Jurkat, Clone E6-1 (cell line): ENCODE measurements at places on chromosomes 11 and 22.

- no peak for DNase-seq
These were observed 15.0 kb downstream of the SLC35E4 start for GRCh38 chr22:30650508-30651116.

DNA sequence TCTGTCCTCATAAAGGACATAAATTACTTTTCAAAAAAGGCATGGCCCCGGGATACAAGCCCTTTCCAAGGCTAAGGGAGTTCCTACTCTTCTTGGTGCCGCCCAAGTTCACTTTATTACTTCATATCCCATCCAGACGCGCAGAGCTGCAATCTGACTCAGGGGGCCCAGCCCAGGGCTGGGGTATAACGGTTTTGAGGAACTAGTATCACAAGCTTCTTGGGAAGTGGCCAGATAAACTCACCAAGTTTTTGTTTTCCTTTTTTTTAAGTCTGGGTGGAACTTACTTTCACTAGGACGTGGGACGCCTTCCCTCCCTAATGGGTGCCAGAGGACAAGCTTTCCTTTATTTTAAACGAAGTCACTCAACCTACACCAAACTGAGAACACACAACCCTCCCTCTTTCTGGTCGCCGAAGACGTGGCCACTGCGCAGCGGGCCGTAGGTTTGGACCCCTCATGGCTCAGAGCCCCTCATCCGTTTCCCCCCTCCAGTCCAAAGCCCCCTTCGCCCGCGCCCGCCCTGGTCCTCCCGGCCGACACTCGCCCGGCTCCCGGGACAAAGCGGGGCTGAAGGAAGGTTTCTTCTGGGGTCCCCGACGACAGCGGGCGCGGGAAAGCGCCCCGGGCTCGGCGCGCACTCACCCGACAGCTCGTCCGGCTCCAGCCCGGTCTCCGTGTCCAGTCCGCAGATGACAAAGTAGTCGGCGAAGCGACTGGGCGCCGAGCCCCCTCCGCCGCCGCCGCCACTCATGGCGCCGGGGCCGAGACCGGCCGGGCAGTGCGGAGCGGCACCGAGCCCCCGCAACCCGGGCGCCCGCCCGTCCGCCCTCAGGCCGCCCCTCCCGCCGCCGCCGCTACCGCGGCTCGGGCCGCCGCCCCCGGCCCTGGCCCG is 587 bp downstream of the DENND5A start:
- DNase-seq, result no peak

GRCh38 chr22:27407369-27407985 is 394.1 kb downstream of the MN1 start:
- DNase-seq, result no peak

GRCh38 chr11:76777876-76778275 is 5.3 kb upstream of the TSKU start:
- DNase-seq, result no peak

GRCh38 chr11:28961726-28962125 is 853.5 kb downstream of the METTL15 start:
- DNase-seq, result no peak

DNA sequence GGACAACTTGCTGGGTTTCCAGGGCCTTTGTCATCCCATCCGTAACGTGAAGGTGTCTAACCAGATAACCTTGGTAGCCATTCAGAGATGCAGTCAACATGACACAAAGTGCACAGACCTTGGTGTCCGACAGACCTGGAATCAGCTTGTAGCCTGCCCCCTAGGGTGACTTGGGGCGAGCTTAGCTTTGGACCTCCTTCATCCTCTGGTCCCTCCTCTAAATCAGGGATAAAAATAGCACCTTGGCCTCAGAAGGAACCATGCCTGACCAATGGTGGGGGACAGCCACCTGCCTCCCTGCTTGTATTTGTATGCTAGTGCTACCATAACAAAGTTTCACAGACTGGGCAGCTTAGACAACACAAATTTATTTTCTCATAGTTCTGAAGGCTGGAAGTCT is 3.7 kb downstream of the SNRPD3 start:
- no peak for DNase-seq

GRCh38 chr11:69409812-69410645 is 71.4 kb upstream of the LINC01488 start:
- peak; percentile 54 for DNase-seq

DNA sequence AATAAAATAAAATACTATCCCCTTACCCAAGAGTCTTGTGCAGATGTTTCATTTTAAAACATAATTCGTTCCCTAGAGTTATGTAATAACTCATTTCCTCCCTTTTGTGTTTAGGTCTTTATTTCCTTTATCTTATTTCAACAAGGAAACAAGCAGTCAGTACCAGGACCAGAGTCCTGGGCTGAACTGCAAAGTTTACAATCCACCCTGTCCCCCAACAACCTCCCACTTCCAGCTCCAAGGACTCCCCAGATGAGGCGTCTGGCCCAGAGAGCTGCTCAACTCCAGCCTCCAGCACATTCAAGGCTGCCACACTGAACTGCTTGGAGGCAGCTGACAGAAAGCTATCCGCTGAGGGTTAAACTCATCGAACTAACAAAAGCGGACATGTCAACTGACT is 4.5 kb downstream of the POLDIP3 start:
- DNase-seq, result no peak

DNA sequence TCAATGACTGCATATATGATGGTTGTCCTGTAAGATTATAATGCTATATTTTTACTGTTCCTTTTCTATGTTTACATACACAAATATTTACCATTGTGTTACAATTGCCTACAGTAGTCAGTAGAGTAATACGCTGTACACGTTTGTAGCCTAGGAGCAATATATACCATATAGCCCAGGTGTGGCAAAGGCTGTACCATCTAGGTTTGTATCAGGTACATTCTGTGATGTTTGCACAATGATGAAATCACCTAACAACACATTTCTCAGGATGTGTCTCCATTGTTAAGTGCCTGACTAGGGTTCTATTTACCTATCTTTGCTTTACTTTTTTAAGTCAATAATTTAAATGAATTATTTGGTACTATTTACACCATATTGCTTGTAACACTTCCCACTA is 21.9 kb downstream of the PRR5L start:
- no peak for DNase-seq

DNA sequence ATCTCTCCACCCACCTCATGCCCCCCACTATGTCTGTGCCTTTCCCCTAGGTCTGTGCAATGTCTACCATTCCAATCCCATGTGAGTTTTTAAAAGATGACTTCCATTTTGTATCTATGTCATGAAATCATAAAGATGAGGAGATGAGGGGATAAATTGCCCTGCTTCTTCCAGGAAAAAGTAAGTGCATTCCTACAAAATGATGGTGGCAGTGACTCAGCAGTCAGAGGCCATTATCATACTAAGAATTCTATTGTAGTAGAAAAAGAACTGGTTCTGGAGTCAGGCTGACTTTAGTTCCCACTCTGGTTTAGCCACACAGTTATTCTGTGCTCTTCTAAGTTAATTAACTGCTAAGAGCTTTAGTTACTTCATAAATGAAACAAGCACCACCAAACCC is 89.6 kb upstream of the API5 start:
- DNase-seq, result no peak

GRCh38 chr22:46370584-46371291 is 35.2 kb downstream of the TRMU start:
- no peak for DNase-seq

DNA sequence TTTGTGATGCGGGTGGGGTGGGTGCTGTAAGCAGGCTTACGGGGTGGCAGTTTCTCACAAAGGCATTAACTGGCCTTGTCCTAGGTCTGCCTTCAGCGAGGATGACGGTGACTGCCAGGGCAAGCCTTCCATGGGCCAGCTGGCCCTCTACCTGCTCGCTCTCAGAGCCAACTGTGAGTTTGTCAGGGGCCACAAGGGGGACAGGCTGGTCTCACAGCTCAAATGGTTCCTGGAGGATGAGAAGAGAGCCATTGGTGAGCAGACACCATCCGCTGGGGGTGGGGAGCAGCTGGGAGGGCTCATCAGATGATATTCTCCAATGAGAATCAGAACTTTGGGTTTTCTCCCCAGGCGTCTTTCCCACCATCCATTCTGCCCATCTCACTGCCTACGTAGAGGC is 5.8 kb downstream of the TCN2 start:
- DNase-seq, result no peak

GRCh38 chr11:3824714-3825472 is 15.9 kb downstream of the RHOG start:
- DNase-seq, result peak; percentile 83

GRCh38 chr22:35430897-35431322 is 31.0 kb downstream of the MCM5 start:
- DNase-seq, result no peak
